ENCODE measurements at places on chromosomes 5 and 9. TPM values are rescaled to one million over a fixed set of nuclear protein-coding genes. Genes with fewer than 3 reads are reported as not detected.

Gene PCDHA13
- total RNA-seq: not detected

Gene TBCA
- total RNA-seq: 72.9 TPM

Gene DND1
- total RNA-seq: 2.1 TPM

Gene C9orf43
- 0.60 TPM for total RNA-seq

Gene CORO2A
- total RNA-seq: 8.5 TPM

Gene KIF4B
- not detected for total RNA-seq

Gene GPR151
- not detected for total RNA-seq

Gene PCDHA11
- not detected for total RNA-seq

Gene TMEM232
- total RNA-seq: 0.98 TPM

Gene ST8SIA4
- total RNA-seq: 17.8 TPM

Gene TMEM174
- not detected for total RNA-seq

Gene KCNMB1
- 0.11 TPM for total RNA-seq

All from CD4-positive, alpha-beta T cell (primary cell).